Stimulated activated CD4-positive, alpha-beta T cell treated with anti-CD3 and anti-CD28 coated beads, Interleukin-1b, Interleukin-23, amount 100 ng/mL, for 48 hours (primary cell): ENCODE measurements at places on chromosomes 11 and 22.

DNA sequence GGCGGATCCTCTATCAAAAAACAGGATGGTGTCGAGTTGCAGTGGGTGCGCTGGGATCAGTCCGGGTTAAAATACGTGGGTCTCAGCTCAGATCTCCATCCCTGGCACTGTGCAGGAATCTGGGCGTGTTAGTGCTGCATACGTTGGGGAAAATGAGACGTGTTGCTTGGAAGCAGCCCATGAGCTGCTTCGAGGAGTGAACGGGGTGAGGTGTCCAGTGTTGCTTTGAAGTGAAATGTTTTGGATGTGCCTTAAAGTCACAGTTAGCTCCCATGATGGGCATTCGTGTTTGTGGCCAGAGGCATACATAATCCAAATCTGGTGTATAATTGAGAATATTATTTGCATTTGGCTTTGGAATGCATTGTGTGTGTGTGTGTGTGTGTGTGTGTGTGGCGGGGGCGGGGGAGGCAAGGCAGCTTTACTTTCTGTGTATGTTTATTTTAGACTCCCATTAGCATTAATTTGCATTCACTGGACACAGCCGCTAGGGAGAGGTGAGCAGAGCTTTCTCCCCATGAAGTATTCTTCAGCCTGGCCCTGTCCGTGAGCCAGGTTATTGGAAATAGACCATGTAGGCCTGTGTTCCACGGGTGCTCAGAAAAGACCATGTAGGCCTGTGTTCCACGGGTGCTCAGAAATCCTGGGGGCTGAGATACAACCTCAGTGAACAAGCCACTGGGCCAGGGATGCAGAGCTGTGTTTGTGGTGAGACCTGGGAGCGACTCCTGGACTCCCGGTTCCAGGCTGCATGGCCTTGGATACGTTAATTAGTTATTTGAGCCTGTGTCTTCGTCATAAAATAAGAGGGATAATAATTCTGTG lies 134.6 kb downstream of the ST3GAL4 start:
- no peak for DNase-seq

DNA sequence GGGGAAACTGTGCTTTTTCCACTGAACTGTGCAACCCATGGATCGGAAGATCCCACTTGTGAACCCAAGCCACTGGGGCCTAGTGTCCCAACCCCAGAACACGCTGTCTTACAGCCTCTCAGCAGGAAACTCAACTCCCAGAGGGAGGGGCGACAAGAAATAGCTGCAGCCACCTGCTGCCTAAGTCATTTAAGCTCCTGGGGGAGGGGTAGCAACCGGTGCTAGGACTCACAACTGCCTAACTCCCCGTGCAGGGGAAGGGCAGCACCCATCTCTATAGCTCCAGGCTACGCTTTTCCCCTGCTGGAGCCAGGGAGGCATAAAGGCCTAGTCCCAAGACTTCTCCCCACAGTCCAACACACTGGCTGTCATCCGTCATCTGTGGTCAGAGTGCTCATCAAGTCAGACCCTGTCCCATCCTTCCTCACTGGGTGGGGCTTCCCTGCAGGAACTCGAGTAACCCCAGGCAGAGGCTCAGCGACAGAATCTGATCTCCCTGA lies 363.0 kb downstream of the LUZP2 start:
- DNase-seq = no peak

GRCh38 chr11:44805596-44805995 lies 78.8 kb downstream of the TSPAN18 start:
- DNase-seq = no peak

- DNase-seq = no peak
These were observed 33.5 kb upstream of the BAIAP2L2 start for GRCh38 chr22:38144025-38144405.

DNA sequence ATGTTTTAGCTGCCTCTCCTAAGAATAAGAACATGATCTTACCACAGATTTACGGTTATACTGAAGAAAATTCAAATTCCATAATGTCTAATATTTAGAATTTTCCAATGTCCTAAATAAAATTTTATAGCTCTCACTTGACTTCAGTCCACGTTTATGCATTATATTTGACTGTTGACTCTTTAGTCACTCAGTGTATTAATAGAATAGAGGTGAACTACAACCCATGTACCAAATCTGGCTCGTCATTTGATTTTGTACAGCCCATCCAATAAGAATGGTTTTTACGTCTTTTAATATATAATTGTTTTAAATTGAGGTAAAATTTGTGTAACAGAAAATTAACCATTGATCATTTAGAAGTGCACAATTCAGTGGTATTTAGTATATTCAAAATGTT lies 34.9 kb downstream of the KDM2A start:
- no peak for DNase-seq

GRCh38 chr22:19097518-19097917 lies 24.7 kb downstream of the DGCR2 start:
- no peak for DNase-seq

DNA sequence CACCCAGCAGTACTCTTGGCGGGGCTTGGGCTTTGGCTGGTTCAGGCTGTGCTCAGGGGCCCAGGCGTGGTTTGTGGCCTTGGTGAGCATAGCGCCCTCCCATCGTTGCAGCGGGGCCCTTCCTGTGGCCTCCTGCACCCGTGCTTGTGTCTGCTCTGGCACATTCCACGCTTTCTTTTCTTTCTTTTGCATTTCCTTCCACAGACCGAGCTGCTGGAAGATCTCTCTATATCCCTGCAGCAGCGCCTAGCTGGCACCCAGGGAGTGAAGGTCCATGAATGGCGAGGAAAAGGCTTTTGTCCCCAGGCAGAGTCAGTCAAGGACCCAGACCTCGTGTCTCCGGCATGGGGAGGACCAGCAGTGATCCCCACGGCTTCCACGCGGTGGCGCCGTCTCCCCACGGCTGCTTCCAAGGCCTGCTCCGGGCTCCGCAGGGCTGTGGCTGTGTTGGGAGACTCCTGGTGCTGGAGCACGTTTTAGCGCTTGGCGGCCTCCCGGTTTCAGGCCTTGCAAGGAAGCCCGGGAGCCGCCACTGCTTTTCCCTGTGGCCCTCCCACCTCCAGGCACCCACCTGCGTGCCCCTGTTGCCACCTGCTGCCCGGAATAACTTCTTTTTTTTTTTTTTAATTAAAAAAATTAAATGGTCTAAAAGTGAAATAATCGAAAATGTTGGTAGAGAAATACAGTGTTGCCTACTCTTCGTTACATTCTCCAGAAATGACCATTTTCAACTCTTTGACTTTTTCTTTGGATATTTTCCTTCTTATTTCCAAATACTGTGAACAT lies 28.5 kb downstream of the GLB1L2 start:
- peak; percentile 78 for DNase-seq

GRCh38 chr11:116657842-116658825 lies 114.7 kb downstream of the BUD13 start:
- no peak for DNase-seq

DNA sequence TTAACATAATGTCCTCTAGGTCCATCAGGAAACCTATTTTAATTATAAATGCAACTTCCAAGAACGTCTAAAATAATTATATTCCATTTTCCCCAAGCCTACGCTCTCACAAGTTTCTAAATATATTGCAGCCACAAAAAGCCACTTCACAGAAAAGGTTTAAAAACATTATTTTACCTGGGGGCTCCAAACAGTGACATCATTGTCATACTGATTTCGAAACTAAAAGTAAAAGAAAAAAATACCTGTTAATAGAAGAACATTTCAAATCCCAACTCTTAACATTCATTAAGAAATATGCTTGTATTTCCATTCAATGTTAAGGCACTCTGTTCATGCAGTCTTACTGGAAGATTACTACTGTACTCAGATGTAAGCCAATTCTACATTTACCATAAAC lies 1.4 kb downstream of the PSMA1 start:
- DNase-seq = no peak

DNA sequence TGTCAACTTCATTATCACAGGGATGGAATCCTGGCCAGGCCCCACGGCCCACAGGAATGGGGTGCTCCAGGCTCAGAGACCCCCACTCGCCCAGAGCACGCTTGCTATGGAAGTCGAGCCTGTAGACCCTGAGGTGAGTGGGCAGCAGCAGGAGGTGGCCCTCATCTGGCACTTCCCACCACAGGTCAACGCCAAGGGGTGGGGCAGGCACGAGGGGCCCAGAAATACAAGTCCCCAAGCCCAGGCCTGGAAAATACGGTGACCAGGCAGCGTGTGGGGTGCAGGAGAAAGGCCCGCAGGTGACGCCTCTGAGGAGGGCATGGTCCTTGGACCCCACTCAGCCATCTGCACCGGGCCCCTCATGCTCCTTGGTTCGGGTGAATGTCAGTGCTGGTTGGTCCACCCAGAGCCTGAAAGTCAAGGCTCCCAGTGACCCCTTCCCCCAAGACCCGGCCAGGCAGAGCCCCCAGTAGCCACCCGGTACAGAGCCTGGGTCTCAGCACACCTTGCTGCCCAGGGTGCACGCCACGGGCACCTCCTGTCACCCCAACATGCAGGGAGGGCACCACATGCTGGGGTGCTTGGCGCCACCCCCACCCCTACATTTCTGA lies 2.4 kb downstream of the MOB2 start:
- no peak for DNase-seq

- no peak for DNase-seq
These were observed 31.2 kb downstream of the KMT5B start for GRCh38 chr11:68181719-68182451.

DNA sequence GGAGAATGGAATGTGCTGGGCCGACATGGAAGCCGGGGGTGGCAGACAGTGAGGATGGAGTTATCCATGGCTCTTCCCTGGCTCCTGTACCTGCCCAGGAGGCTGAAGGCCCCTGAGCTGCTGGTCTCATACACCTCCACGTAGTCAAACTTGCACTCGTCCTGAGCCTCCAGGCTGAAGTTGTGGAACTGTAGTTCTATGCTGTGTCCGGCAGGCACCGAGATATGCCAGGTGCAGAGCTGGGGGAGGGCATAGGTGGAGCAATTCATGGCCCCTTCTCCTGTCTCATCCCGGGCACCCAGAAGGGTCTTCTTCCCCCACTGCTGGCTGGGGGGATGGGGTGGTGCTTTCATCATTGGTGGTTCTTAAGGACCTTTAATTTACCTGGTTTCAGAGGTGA lies 2.8 kb downstream of the MFRP start:
- DNase-seq = no peak

DNA sequence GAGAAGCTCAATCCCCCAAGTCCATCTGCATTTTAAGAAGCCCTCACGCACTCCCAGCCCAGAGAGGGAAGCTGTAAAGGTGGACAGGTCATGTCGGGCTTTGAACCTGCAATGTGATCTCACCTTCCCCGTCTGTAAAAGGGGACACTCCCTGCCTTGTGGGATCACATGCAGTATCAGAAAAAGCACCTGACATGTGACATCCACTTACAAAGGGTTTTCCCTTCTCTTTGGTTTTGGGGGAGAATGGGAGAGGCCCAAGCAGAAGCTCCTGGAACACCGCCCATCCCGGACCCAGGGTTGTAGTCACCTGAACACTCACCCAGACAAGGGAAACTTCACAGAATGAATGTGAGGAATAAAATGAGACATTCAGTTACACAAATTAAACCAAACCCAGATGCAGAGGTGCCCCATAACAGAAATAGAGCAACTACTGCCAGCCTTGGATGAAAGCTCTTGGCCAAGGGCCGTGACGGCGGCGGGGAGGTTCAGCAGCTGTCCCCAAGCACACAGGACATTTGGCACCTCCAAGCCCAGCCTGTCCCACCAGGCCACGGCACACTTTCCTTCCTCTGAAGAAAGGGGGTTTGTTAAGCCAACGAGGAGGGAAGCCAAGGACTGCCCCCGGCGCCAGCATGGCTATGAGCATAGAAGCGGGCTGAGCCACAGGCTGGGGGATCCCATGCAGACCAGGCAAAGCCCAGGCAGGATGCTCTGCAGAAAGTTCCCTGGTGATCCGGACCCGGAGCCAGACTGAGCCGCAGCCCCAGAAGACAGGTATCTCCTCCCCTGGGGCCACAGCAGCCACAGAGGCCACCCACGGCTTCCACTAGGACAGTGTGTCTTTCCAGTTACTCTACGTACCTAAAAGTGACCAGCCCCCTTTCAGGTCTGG lies 3.8 kb downstream of the BID start:
- no peak for DNase-seq
